Activated naive CD8-positive, alpha-beta T cell treated with anti-CD3 and anti-CD28 coated beads, Interleukin-2, amount 10 ng/mL, durations not matched to agents 7 days and 5 days (primary cell): ENCODE measurements at places on chromosomes 5 and 9.
A peak's percentile ranks its signal among the peaks of the same experiment; 100 is the strongest.

DNA sequence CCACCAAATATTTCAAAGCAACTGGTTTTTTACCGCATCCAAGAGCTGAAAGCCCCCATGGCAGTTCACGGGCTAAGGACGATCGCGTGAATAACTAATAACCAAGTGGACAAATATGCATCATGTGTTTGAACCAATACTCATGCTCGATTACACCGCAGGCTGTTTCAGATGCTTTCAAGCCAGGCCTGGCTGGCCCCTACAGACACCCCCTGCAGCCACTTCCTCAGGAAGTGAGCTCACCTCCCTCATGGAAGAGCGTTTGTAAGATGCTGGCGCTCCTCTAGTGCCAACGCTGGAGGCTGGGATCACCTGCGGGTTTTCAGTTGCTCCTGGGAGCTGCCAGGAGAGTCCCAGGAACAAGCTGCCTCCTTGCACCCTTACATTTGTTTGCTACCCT lies 53.9 kb upstream of the PTCH1 start:
- DNase-seq = no peak

DNA sequence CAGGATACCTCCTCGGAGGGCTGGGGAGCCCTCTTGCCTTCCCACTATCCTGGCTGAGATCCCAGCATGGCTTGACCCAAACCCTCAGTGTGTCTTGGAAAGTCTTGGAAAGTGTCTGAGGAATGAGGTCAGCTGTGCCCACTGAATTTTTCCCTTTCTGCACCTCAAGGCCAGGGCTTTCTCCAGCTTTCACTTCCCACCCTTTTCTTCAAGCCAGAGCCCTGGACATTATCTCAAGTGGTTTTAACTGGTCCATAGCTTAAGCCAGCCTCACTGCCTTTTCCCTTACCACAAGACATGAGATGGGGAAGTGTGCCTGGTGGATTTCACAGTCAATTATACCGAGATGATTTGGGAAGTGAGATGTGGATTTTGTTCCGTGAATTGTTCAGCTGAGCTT lies 35.7 kb upstream of the LHX2 start:
- DNase-seq = no peak

GRCh38 chr5:112646139-112646936 lies 91.3 kb upstream of the APC start:
- no peak for DNase-seq

DNA sequence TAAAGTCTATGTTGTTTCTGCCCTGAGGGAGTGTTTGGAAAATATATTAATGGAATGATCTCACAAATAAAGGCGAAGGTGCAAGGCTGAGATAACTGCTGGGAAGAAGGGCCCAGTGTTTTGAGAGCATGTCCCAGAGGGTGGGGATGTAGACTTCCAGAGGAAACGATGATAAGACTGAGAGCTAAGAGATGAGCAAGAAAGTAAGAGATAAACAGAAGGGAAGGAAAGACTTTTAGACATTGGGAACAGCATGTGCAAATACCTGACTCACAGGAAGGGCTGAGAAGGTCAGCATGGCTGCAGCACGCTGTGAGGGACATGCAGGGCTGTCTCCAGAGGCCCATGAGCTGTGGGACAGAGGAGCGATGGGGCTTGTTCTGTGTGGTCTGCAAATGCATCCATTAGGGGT lies 19.9 kb upstream of the ADRB2 start:
- DNase-seq = no peak

- DNase-seq = no peak
These were observed 103.1 kb downstream of the SERINC5 start for GRCh38 chr5:80152778-80153177.

- no peak for DNase-seq
These were observed 1209.3 kb upstream of the CDH6 start for GRCh38 chr5:29984156-29984540.

DNA sequence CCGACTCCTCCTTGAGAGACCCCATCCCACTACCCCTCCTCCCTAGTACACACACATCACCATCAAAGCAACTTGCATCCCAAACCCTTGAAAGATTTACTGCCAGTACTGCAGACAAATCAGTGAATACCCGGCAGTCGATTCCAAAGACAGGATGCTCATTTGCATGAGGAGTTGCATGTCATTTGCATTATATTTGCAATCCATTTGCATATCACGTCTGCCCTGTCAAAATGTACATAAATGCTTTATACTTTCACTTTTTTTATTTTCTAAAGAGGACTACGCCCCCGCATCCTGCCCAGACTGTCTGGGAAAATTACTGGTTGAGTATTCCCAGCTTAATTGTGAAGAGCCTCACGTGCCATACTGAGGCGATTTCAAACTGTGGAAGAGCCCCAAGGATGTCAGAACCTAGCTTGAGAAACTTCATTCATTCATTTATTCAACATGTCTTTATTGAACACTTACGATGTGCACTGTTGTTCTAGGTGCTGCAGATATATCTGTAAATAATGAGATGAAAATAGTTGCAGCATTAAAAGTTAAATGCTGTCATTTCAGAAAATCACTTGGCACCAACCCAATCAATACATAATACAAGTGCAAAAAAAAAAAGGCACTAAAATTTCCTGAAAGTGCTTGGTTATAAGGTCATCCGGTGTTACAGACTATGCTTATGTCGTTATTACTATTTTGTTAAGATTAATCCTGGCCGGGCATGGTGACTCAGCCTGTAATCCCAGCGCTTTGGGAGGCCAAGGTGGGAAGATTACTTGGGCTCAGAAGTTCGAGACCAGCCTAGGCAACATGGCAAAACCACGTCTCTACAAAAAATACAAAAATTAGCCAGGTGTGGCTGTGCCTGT lies 17.2 kb upstream of the SIL1 start:
- DNase-seq = no peak

- no peak for DNase-seq
These were observed 7.4 kb upstream of the SHROOM1 start for GRCh38 chr5:132837868-132838267.

- no peak for DNase-seq
These were observed 220.8 kb upstream of the PCSK5 start for GRCh38 chr9:75669721-75670120.

- DNase-seq = peak; percentile 33
These were observed 50.8 kb downstream of the ALDH7A1 start for GRCh38 chr5:126544087-126544740.

GRCh38 chr5:60505373-60506171 lies 194.4 kb downstream of the DEPDC1B start:
- DNase-seq = no peak

- DNase-seq = no peak
These were observed 50.7 kb downstream of the MSX2 start for GRCh38 chr5:174775081-174775480.

DNA sequence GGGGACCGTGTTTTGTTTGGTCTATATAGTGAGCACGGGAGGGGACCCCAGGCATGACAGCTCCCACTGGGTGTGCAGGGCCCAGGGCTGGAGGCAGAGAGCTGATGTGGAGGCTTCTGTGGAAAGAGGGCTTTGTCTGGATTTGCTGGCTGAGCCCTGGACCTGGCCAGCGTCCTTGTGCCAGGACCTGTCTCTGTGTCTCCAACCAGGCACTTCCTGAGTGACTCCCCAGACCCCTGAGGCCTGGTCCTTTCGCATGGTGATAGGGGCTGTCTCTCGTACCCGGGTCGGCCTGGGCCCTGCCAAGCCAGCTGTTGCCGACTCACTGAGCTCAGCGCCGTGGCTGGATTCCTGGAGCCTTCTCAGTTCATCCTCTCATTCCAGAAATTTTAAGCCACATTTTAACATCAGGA lies 77.6 kb downstream of the ADAMTS2 start:
- DNase-seq = no peak

DNA sequence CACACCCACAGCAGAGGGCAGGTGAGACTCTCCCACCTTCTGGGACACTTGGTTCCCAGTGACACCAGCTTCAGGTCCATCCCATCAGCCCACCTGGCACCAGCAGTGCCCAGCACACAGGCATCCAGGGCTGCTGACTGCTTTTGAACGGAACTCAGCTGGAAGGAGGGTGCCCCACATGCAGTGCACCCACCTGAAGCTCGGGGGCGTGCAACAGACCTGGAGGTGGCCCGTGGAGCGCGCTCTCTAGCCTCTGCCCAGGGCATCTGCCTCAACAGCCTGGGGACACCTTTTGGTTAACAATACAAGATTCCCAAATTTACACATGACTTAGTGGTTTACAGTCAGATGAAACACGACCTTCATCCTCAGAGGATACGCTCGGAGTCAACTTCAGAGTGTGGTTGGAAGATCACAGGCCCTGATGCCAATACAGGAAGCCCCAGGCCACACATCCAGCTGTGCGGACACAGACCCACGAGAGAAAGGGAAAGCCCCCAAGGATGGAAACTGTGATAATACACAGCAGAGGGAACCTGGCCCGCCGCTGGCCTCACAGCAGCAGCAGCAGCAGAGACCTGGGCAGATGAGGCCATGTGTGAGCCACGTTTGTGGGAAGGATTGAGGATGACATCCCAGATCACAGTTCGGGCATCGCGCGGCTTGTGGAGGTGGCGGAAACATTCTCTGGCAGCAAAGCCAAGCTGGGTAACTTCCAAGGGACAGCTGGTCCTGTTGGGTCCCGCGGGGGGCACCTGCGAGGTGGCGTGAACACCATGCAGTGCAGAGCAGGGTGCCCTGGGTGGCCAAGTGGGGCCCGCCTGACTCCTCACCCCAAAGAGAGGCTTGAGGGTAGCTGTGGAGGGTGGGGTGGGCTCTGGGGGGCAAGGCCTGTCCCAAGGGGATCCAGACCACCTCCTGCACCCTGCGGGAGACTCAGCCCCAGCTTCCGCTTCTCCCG lies 64.0 kb downstream of the SECISBP2 start:
- no peak for DNase-seq

GRCh38 chr9:36382484-36382883 lies 17.6 kb downstream of the RNF38 start:
- DNase-seq = no peak

DNA sequence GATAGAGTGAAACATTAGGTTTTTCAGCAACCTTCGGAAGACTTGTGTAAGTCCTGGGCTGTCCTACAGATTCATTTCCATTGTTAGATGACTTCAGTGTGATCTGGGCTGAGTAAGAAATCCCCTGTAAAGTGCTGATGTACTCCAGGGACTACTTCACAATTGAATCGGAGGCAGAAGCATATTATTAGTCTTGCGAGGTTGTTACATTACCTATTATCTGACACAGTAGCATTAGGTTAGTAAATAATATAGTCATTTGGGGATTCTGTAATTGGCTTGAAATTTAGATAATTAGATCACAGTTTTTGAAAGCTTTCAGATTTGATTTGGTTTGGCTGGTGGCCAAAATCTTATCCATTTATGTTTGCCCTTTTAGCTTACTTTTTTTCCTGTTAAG lies 62.4 kb downstream of the DMRT1 start:
- no peak for DNase-seq

- DNase-seq = no peak
These were observed 129.4 kb upstream of the GPR151 start for GRCh38 chr5:146645342-146645741.

DNA sequence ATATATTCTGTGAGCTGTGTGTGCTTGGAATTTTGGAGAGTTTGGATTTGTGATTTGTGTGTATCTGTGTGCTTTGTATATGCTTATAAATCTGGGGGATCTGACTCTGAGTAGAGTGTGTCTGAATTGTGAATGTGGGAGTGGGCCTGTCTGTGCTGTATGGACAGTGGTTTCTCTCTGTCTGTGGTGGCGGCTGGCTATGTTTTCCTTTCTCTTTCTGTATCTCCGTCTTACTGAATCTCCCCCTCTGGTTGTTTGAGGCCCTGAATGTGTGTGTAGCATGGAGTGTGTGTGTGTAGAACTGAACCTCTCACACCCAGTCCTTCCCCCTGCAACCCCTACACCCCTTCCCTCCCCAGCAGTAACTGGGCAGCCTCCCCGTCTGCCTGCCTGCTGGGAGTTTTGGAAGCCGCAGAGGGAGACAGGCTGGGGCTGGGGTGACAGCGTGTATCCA lies 4.7 kb downstream of the CXXC5 start:
- DNase-seq = no peak

DNA sequence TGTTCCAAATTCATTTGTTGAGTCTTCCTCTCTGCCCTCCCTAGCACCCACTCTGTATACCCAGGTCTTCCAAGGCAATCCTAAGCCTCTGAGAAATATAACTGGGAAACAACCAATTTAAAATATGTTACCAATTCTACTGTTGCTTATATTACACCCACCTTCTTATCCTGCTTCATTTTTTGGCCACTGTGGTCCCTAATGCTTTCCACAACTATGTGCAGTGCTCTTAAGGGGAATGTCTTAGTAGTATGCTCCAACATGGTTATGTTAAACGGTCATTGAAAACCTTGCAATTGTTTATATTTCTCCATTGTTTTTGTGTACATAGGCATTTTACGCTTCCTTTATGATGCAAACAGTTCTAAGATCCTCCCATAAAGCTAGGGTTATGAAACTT lies 273.1 kb upstream of the HAPLN1 start:
- DNase-seq = no peak

- no peak for DNase-seq
These were observed 22.5 kb downstream of the ZDHHC21 start for GRCh38 chr9:14670718-14671117.

DNA sequence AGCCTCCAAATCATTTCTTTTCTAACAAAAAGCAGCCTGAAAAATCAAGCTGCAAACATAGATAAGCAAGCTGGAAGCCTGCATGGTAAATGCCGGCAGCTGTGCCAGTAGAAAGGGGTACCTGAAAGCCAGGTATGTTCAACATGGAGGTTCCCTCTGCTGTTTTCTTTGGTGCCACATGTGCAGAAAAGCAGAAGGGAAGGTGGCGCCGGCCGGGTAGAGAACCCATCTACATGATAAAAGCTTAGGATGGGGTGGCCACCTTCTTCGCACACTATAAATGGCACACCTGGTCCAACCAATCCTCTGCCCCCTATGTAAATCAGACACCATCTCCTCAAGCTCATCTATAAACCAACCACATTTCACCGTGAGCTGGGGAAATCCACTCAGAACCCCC lies 268.9 kb upstream of the IRX2 start:
- no peak for DNase-seq

GRCh38 chr9:101176384-101176783 lies 147.9 kb downstream of the PLPPR1 start:
- no peak for DNase-seq

DNA sequence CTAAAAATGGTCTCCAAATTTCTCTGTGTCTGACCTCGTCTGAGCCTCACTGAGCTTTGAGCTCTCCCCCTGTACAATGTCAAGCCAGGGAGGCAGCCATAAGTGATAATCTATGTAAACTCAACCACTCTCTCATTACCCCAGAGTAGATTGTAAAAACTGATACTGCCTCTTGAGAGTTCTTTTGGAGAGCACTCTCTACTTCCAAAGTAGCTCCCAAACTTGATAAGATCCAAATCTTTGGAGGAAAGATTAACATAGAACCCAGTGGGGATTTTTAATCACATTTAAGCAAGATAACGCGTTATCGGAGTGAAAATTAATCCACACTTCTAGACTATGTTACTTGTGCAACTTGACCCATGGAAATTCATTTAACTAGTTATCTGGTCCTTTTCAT lies 54.9 kb downstream of the TMEM167A start:
- DNase-seq = no peak
